ENCODE measurements at places on chromosomes 12 and 14.
A peak's percentile ranks its signal among the peaks of the same experiment; 100 is the strongest.

DNA sequence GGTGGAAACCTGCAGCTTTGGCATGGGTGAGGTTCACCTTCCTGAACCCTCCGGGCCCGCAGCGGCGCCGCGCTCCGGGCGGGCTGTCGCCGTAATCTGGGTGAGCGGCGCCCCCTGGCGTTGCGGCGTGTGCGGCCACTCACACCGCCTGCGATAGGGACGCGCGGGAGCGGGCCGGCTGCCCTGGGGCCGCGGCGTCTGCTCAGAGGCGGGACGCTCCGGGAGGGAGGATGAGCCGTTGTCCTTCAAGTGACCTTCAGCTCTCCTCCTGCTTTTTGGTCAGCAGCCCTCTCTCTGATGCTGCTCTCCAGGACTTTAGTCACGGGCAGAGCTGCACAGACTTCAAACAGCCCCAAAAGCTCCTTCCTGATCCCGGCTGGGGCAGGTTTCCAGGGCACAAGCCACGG lies 211.7 kb upstream of the FKBP4 start:
- peak; percentile 3 for DNase-seq

- no peak for DNase-seq
Observed at GRCh38 chr14:20632448-20632830, 9.1 kb downstream of the OR6S1 start.

DNA sequence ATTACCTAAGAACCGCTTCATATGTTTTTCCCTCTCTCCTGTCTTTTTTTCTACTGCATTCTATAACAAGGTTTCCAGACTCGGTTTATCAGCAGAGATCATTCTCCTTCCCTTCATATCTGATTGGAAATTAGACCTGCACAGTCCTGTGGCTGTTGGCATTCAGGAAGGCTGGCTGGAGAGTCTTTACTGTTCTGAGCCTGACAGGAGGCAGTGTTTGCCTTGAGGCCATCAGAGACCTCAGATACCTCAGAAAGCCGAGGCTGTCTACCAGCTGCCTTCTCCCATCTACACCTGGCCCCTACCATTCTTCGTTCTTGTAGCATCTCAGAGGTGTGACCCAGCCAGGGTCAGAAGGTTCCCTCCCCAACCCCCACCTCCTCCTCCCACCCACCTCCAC lies 182.0 kb downstream of the CAND1 start:
- no peak for DNase-seq

- no peak for DNase-seq
Observed at GRCh38 chr12:110744151-110744571, 1.5 kb upstream of the PPP1CC start.

DNA sequence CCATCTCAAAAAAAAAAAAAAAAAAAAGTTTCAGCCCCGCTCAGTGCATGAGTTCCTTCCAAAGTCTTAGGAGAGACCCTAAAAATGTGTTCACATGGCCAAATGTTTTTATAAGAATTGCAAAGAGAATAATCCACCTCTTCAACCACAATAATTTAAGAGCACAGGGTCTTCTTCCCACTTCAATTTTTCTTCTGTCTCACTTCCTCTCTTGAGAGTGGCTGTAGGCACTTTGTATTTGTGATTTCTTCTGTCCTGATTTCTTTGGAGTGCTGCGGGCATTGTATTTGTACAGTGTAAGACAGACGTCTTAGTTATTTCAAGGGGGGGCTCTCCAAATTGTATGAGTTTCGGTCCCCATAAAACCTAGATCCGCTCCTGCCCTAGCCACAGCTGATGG lies 58.3 kb downstream of the C12orf56 start:
- DNase-seq, result no peak

GRCh38 chr14:76531821-76532318 lies 155.9 kb downstream of the ESRRB start:
- DNase-seq, result no peak
